Ovary (tissue), 10 donors: ENCODE measurements at places on chromosomes 7 and 10. TPM values are rescaled to one million over a fixed set of nuclear protein-coding genes. Genes with fewer than 3 reads are reported as not detected.

Gene DPP6
- total RNA-seq, result 2.7 TPM

Gene CDHR1
- 0.08 TPM for total RNA-seq

Gene FAM180A
- total RNA-seq, result 1.5 TPM

Gene LIPJ
- 0.24 TPM for total RNA-seq

Gene IL6
- not detected for total RNA-seq

Gene NRAP
- 0.10 TPM for total RNA-seq

Gene FFAR4
- total RNA-seq, result not detected

Gene SPDYE2B
- not detected for total RNA-seq

Gene PDZD7
- total RNA-seq, result 1.2 TPM

DNA sequence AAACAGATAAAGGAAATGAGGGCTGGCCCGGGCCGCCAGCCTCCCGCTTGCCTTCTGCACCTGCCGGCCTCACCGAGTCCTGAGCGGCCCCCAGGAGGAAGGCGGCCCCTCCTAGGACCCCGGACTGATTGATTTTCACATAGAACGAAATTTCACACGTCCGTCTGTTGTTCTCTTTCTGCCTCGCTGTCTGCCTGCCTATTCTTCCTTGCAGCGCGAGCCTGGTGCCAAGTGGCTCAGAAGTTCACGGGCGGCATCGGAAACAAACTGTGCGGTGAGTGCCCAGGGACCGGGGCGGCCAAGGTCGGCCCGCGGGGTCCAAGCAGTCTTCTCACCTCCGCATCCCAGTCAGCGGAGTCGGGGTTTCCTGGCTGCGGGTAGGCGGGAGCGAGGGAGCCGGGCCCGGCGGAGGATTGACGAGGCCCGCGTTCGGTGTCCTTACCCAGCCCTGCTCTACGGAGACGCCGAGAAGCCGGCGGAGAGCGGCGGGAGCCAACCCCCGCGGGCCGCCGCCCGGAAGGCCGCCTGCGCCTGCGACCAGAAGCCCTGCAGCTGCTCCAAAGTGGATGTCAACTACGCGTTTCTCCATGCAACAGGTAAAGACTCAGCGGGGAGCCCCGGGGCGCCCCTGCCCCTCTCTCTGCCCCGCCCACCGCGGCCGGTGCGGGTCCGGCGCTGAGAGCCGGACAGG, 967 bp downstream of the GAD2 start:
- DNase-seq, result no peak

DNA sequence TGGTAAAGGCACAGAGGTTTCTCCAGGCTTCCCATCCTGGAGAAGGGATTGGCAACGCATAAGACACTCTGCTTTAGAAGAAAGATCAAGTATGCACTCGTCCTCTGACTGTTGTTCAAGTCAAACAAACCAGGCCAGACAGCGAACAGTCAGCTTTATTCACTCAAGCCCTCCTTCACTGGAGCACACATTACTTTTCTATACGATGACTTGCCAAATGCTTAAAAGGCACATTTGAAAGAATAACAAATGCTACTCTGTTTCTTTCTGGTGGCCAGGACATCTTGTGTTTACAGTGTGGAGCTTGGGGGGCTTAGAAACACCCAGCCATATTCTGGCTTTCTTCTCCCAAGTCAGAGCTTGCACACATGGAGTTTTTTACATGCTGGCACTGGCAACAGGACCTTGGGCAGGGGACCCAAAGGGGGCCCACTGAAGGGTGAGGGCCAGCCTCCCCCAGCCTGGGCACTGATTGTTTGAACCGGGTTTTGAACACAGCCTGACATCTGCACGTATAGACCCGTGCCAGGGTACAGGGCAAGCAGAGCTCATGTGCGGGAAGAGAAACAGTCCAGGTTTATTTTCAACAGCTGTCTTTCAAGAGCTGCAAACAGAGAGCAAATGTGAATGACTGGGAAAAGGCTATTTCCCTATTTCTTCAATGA, 33.3 kb upstream of the FGFR2 start:
- no peak for DNase-seq

DNA sequence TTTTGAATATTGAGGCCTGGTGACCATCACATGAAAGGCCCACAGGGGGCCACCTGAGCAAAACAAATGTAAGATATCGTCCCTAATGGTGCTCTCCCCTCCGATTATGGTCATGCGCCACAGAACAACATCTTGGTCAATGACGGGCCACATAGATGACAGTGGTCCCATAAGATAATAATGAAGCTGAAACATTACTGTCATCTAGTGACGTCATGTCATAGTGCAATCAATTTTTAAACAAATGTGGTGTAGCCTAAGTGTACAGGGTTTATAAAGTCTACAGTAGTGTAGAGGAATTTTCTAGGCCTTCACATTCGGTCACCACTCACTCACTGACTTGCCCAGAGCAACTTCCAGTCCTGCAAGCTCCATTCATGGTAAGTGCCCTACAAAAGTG, 36.8 kb downstream of the JCAD start:
- no peak for DNase-seq

- no peak for DNase-seq
Measured at GRCh38 chr7:116315803-116316202, 105.5 kb downstream of the TES start.

- no peak for DNase-seq
Measured at GRCh38 chr7:47361236-47361635, 220.7 kb downstream of the TNS3 start.

GRCh38 chr7:95730493-95731280, 41.7 kb upstream of the DYNC1I1 start:
- DNase-seq, result no peak

DNA sequence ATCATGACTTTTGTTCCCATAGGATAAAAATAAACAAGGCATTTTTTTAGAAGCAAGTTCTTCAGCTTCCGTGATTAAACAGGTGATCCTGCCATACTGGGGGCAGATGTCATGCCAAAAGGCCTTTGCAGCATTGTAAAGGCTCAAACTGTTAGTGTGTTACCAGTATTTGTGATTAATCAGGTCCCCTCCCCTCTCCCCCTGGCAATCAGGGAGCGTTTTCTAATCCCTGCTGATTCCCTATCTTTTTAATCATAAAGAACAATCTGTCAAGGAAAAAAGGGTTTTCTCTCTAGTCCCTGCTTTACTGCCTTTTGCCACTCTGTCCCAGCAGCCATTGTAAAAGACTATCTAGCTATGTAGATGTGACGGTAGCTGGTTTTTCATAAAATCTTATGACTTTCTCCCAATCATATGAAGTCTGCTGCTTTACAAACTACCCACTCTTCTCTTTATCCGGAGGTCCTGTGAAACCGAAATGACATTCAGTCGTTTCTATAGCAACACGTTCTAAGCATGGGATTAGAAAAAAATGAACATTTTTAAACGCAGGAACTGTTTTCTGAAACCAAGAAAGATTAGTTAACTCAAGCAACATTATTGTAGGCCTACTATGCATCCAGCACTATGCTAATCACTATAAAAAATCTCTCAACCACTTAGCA, 210.9 kb downstream of the RNLS start:
- DNase-seq, result no peak

- DNase-seq, result no peak
Measured at GRCh38 chr7:155257482-155258225, 40.0 kb upstream of the INSIG1 start.

DNA sequence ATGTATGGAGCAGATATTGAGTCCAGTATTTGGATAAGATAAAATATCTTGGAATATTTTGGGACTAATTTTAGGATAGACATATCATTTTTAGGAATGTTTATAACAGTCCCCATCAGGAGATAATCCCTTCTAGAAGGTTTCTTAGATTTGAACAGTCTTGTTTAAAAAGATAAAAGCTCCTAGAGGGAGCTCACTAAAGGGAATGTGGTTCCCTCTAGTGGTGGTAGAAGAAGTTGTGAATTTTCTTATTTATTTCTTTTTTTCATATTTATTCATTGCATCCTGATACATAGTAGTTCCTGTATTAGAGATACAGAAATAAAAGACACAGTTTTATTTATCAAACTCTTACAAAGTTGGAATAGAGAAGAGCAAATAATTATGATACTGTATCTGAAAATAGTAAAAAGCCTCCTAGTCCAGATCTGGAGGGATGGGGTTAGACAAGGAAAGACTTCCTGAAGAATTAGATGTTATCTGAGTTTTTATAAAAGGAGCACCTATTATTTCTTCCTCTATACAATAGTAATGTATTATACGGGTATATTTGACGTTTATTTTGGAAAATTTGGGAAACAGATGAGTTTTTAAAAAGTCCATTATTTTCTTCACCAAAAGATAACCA, 24.5 kb upstream of the KLF14 start:
- DNase-seq, result no peak

DNA sequence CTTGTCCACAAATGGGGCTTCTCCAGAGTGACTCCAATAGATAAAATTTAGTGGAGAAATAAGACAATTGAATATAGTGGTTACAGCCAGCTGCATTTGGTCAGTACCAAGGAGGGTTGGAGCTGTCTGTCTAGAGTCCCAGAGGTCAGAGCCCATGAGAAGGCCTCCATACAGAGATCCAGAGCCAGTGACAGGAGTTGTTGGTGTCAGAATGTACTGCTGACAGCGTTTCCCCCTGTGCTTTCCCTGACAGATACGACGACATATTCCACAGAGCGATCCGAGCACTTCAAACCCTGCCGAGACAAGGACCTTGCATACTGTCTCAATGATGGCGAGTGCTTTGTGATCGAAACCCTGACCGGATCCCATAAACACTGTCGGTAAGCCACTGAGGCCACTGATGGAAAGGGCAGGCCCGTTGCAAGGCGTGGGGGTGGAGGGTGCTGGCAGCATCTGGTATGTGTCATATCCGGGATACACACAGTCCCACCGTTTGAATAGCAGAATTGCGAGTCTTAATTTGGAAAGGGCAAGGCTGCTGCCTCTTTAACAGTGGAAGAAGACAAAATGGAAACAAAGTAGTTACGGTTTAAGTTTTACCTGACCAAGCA, 483.6 kb downstream of the NRG3 start:
- DNase-seq, result no peak

DNA sequence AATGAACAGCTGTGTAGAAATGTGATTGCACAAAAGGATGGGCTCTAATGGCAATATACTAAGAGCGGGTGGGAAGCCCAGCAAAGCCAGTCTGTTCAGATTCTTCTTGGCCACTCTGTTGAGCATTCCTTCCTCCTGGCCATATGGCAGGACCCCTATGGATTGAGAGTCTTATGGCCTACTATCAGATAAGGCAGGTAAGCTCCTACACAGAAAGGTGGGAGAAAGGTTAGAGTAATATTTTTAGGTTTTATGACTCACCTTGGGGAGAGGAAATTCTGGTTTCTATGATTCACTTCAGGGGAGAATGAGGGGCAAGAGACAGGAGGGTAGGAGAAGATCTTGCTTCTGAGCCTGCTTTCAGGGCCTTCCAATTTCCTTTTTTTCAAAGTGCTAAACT, 15.1 kb upstream of the AKR1B10 start:
- no peak for DNase-seq

- DNase-seq, result no peak
Measured at GRCh38 chr10:17353568-17354300, 100.7 kb downstream of the ST8SIA6 start.

- DNase-seq, result no peak
Measured at GRCh38 chr10:132101529-132101928, 35.8 kb downstream of the JAKMIP3 start.

- DNase-seq, result no peak
Measured at GRCh38 chr10:4243169-4243568, 458.2 kb upstream of the KLF6 start.

DNA sequence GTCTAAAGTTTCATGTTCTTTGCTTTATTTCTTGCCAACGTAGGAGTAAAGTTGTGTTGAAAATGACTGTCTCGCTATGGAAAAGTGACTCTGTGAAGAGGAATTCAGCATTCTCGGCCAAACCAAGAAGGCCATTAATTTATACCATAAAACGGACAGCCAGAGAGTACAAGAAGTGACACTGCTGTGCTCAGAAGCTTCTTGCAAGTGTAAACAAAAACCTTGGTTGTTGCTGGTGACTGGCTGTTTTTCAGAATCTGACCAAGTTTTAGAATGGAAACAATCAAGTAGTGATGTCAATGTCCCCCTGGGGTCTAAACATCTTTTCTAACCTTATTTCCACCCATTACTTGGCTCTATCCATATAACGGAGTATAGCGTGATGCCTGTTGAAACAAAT, 201.9 kb downstream of the INHBA start:
- DNase-seq, result no peak
